Vagina (tissue), 2 donors: ENCODE measurements at places on chromosomes 12 and 14. TPM values are rescaled to one million over a fixed set of nuclear protein-coding genes. Genes with fewer than 3 reads are reported as not detected.

The GPR68 gene
- total RNA-seq, result 4.2 TPM

The AKAP3 gene
- not detected for total RNA-seq

DNA sequence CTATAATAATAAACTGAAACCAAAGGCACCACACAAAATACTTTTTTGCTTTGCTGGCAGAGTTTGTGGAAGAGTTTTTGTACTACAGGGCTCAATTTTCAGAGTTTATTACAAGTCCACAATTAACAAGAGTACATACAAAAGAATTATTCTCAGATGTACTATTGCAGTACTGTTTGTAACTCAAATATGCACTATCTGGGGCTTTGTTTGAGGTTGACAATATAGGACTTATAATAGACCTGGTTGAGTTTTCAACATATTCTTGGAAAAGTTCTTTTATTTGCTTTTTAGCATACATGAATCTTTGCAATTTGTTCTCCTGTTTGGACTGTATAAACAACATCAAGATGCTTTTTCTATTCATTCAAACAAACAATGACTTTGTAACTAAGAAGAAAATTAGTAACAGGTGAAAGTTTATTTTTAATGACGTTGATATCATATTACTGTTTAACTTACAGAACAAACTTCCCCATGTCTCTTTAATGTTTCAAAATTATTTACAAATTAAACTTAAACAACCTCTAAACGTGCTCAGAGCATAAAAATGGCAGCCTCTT lies 407.4 kb upstream of the PRICKLE1 start:
- no peak overlapping the region for H3K4me3 ChIP-seq
- DNase-seq, result no peak
- H3K27me3 ChIP-seq, result no peaks in the 10 kb centered on the region

DNA sequence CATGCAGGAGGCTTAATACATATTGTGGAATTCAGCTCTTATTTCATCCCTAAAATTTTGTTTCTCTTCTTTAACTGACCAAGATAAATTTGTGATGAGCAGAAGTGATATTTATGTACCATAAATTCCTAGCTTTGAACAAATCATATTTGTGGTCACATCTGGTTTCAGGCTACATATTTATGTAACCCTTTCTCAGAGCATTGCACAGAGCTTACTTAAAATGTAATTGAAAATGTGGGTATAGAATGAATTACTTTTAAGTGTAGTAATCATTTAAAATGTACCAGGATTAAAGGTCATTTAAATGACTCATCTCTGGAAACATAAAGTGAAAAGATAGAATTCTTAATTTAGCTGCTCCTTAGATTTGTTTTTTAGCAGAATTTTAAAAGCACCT lies 129.9 kb upstream of the FRMD6 start:
- no peaks in the 10 kb centered on the region for H3K36me3 ChIP-seq
- no peak for DNase-seq
- no peak overlapping the region for H3K4me3 ChIP-seq
- no peaks in the 10 kb centered on the region for H3K27me3 ChIP-seq
- H3K4me1 ChIP-seq, result no peaks in the 10 kb centered on the region

The TMEM30B gene
- 22.6 TPM for total RNA-seq

The PTPN6 gene
- total RNA-seq, result 17.4 TPM

DNA sequence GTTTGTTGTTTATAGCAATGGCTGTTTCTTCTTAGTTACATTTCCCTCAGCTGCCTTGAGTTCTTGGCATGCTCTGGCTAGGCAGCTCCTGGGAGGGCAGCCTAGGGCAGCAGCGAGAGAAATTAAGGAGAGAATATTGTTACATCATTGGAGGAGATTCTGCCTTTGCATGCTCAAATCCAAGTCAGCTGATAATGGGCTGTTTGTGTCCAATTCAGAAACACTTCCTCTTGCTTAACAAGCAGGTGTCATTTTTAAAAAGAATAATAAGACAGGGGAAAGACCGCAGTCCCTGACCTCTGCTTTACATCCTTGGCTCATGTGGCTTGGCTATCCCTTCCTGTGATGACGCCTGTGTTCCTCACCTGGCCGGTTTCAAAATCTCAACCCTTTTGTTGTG lies 76.9 kb downstream of the ESR2 start:
- DNase-seq, result no peak
- no peak overlapping the region for H3K27ac ChIP-seq
- no peaks in the 10 kb centered on the region for H3K4me1 ChIP-seq
- no peak overlapping the region for H3K4me3 ChIP-seq
- H3K36me3 ChIP-seq, result peaks cover 53% of the 10 kb centered on the region

DNA sequence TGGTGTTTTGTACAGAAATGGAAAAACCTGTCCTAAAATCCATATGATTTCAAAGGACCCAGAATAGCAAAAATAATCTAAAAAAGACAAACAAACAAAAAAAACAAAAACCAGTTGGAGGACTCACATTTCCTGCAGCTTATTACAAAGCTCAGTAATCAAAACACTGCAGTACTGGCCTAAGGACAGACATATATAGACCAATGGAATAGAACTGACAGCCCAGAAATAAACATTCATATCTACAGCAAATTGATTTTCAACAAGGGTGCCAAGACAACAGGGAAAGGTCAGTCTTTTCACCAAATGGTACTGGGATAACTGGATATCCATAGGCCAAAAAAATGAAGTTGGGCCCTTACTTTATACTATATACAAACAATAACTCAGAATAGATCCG lies 55.0 kb downstream of the TAOK3 start:
- no peaks in the 10 kb centered on the region for H3K36me3 ChIP-seq
- H3K4me1 ChIP-seq, result no peaks in the 10 kb centered on the region
- no peak overlapping the region for H3K27ac ChIP-seq
- DNase-seq, result no peak

The REP15 gene
- total RNA-seq, result not detected

DNA sequence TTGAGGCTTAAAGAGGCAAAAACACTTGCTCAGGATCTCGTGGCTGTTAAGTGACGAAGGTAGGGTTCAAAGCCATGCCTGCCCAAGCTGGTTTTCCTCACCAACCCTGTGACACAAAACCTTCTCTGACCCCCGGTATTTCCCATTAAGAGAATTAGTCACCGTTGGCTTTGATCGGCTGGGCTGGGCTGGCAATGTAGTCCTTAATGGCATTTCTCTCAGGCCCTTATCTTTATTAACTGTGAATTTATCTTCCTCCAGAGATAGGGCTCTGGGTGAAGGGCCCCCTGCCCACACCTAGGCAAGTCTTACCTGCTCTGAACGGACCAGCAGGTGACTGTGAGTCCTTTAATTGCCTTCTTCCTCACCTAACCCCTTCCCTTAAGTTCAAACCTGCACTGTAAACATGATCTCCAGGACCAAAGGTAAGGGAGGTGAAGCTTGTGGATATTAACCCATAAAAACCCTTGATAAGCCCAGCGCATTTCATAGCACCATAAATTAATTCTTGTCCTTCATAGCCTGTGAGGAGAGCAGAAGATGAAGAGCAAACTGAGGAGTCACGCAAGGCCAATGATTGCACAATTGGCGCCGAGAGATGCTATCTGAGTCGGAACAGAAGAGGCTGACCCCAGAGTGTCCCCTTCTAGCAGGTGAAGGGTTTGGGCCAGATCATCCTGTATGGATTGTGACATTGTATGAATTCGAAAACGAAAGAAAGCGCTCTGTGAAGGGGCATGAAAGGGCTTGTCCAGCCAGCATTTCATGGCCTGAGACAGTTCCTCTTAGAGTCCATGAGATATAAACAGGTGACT lies 790.8 kb upstream of the TBX3 start:
- H3K27me3 ChIP-seq, result no peaks in the 10 kb centered on the region
- no peak overlapping the region for H3K27ac ChIP-seq
- peak; percentile 62 for DNase-seq
- H3K4me1 ChIP-seq, result peaks cover 3% of the 10 kb centered on the region
- no peak overlapping the region for H3K4me3 ChIP-seq
- no peaks in the 10 kb centered on the region for H3K36me3 ChIP-seq

DNA sequence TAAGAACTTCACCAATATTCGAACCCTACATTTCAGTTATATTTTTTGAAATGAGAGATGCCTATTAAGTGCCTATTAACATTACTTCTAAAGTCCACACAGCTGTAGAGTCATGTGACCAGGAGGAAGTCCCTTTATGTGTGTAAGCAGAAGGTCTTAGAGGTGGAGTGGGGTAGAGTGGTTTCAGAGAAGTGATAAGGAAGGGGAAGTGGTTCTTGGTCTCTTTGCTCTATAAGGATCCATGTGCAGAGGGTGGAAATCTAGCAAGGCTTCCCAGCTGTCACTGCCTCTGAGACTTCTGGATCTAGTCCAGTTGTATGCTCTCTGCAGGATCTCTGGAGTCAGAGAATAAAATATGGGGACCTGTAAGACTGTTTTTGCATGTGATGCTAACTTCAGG lies 673.9 kb downstream of the FLRT2 start:
- H3K36me3 ChIP-seq, result no peaks in the 10 kb centered on the region
- DNase-seq, result no peak
- no peak overlapping the region for H3K27ac ChIP-seq
- H3K4me3 ChIP-seq, result no peak overlapping the region

GRCh38 chr14:103156651-103157378 lies 33.6 kb downstream of the TNFAIP2 start:
- H3K4me1 ChIP-seq, result peaks cover 32% of the 10 kb centered on the region
- no peaks in the 10 kb centered on the region for H3K27me3 ChIP-seq
- no peak overlapping the region for H3K27ac ChIP-seq
- no peak overlapping the region for H3K4me3 ChIP-seq
- H3K36me3 ChIP-seq, result no peaks in the 10 kb centered on the region

DNA sequence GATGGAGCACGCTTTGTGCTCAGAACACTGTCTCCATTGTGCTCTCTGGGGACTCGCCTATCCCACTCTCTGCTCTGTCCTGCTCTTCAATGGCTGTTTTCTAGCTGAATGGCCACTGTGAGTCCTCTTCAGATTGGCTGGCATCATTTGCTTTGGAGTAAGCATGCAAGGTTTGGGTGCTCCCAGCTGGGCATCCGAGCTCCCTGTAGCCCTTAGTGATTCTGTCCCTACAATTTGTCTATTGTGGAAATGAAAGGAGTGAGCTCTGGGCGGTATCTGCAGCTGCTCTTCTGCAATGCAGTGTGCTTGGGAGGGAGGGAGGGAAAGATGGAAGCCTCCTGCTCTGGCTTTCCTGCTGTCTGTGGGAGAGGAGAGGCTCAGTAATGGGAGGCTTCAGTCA lies 84.8 kb downstream of the SMOC1 start:
- no peak overlapping the region for H3K27ac ChIP-seq
- no peak overlapping the region for H3K4me3 ChIP-seq
- no peak for DNase-seq
- H3K27me3 ChIP-seq, result no peaks in the 10 kb centered on the region
- H3K36me3 ChIP-seq, result no peaks in the 10 kb centered on the region

DNA sequence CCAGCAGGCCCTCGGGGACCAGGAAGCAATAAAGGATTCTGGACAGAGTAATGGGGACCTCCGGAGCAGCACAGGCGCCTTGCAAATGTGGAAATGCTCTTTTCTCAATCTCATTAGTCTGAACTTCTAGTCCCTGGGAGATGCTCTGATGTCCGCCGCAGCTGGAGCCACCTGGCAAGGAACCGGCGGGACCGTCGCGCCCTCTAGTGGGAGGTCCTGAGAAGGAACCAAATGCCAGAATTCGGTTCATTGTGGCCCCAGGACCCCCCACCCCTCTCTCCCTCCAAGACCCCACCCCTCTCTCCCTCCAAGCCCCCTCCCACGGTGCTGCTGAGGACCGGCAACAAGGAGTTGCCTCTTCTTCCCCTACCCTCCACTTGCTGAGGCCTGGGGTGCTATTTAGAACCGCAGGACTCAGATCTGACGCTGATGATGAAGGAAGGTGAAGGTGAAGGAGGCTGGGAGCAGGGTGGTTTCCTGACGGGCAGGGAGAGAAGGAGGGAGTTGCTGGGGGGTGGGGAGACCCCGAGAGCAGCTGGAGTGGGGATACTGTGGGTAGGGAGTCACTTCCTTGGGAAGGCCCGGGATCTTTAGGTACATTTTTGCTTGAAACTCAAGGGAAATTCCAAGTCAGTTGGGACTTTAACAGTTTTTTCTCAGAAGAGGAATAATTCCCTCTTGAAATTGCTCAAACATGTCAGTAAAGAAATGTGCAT lies 42.5 kb downstream of the SMIM41 start:
- peaks cover 13% of the 10 kb centered on the region for H3K4me1 ChIP-seq
- H3K36me3 ChIP-seq, result no peaks in the 10 kb centered on the region
- no peak for DNase-seq
- H3K27ac ChIP-seq, result no peak overlapping the region
- H3K27me3 ChIP-seq, result no peaks in the 10 kb centered on the region

The VRTN gene
- not detected for total RNA-seq
